Kidney tubule cell (primary cell): ENCODE measurements at places on chromosomes 6 and 20.

DNA sequence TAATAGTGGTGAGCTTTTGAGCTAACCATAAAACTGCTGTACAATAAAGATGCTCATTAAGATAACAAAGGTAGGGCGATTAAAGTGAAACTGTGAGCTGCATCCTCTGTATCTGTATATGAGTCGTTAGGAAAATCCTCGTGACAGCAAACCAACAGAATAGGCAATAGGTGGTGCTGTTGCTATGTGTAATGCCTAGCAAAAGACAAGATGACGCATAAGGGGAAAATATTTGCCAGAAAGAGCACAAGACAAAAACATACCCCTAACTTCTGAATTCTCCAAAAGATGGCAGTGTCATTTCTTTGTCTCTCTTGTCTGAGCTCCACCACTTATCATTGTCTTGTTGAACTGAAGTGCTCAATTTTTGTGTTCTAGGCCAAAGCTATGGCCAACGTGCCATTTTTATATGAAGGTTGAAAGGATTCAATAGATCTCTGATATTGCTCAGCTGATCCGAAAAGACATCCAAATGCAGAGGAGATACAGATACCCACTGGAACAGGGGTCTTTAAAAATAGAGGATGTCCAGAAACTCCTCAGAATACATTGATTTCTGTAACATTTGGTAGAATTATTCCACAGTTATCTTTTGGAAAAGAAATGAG is 56.3 kb upstream of the ANKEF1 start:
- DNase-seq = peak; percentile 76

DNA sequence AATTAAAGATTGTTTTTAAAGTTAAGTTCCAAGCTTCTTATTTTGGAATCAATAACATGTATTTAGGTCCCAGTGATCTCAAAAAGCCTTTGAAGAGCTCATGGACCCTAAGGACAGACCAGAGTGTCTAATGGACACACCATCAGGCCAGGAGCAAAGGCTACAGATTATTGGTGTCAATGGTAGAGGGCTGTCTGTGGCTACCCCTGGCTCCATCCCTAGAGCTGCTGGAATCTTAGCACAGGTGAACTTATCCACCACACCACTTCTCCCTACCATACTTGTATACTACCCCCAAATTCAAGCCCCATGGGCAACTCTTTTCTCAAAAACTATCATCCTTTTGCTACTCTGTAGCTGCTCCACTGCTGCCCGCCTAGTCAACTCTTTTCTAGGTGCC is 79.4 kb upstream of the BEND6 start:
- DNase-seq = no peak

GRCh38 chr6:42366011-42366705 is 85.6 kb downstream of the TRERF1 start:
- no peak for DNase-seq

- DNase-seq = no peak
These were observed 68.5 kb upstream of the NFATC2 start for GRCh38 chr20:51610761-51611624.
